ENCODE measurements at places on chromosomes 7 and 10.

DNA sequence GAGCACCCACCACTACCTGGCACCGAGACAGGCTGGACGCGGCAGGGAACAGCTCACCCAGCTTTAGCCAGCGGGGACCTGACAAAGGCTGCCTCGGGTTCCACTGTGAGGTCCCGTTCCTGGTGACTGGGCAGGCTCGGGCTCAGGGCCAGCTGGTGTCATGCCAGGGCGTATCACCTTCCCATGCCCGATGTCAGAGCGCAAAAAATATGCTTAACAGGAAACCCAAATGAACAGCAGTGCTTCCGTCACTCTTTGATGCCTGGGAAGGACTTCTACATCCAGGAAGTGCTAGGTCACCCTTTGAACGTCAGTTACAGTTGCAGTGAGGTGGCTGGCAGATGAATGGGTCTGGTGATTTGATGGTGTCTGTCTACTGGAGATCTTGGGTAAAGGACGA is 106.0 kb downstream of the ADARB2 start:
- DNase-seq = no peak

DNA sequence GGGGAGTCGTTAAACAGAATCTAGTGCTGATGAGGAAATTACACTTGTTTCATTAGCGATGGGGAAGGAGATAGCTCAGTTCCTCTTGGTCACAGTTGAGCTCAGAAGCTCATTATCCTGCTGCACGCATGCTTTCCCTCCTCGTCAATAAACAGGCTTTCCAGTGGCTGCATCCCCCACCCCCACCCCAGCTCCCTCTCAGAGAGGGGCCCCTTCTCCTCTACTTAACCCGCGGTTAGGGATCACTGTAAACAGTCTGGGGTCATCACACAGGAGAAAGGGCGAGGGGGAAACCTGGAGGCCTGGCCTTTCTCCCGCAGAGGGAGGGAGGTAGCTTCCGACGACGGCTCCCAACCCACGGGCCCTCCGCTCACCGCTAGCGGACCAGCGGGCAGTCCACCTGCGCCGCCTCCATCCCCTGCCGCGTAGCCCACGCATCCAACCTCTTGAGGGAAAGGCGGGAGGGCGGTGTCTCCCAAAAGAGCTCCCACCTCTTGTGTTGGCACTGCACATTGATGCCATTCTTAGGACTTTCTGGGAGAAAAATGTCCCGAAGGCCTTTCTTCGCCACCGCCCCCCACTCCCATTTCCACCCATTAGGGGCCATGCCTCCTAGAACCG is 80.8 kb downstream of the PAX2 start:
- DNase-seq = no peak

- no peak for DNase-seq
Observed at GRCh38 chr7:63096141-63096540, 902.5 kb upstream of the ZNF722 start.

- no peak for DNase-seq
Observed at GRCh38 chr10:122725768-122726167, 26.1 kb upstream of the C10orf120 start.

DNA sequence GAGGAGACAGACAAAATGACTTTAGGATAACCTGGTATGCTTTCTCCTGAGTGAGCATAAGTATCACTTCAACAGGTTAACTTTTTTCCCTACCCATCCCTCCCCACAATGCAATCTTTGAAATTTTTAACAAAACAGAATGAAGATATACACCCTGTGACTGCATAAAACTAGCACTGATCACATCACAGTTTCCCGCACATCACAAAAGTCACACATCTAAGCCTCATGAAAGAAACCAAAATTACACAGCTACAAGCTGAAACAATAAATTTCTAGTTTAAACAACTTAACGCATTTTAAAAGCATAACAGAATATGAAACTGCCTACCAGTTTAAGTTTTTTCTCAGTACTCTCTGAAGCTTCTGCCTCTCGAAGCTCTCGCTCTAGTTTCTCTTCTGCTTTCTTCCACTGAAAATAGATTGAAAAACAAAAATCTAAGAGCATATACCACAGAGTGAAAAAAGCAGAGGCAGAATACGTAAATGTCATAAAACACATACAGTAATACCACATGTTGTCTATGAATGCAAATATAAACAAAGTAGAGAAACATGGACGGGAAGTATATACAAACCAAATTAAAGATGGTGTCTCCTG is 18.1 kb downstream of the NOC3L start:
- no peak for DNase-seq

DNA sequence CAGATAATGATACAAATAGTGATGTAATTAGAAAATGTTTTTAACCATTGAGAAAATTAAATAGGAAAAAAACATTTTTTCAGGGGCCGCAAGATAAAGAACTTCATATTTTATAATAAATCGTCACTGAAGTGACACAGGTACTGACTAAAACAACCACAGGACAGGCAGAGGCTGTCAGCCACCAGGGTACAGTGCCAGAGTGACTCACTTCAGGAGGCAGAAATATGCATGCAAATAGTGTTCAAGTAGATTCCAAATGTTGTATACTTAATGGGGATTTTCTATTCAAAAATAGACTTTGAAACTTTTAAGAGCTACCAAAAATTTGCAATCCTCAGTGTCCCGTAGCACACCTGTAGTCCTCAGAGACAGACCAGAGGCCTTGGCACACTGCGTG is 68.6 kb downstream of the FRMPD2 start:
- no peak for DNase-seq

DNA sequence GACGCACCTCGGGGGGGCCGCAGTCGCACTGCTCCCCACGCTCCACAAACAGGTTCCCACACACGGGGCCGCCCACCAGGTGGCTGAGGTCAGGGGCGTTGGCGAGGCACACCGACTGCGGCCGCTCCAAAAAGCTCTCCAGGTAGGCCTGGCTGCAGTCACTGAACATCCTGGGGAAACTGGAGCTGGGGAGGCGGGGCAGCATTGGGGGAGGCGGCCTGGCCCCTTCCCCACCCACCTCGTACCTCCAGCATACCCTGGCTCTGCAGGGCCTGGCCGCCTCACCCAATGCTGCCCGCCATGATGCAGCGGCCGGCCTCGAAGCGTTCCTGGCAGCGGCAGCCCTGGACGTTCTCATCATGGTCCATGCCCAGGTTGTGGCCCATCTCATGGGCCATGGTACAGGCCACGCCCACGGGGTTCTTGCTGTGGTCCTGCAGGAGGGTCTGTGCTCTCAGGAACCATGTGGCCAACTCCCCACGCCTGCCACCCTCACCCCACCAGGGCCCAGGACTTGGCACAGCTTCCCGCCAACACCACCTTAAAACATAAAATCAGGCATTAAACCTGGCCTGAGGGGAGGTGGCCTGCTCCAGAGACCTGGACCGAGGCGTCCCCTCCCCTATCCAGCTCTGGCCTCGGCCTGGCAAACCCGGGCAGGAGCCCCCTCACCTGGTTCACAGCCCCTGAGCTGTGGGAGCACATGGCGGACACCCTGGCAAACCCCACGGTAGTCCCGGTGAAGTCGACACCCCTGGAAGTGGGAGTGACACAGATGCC is 5.0 kb downstream of the ADAM8 start:
- no peak for DNase-seq

Data from AG09319 (cell line).